ENCODE measurements at places on chromosomes 6 and 20.

DNA sequence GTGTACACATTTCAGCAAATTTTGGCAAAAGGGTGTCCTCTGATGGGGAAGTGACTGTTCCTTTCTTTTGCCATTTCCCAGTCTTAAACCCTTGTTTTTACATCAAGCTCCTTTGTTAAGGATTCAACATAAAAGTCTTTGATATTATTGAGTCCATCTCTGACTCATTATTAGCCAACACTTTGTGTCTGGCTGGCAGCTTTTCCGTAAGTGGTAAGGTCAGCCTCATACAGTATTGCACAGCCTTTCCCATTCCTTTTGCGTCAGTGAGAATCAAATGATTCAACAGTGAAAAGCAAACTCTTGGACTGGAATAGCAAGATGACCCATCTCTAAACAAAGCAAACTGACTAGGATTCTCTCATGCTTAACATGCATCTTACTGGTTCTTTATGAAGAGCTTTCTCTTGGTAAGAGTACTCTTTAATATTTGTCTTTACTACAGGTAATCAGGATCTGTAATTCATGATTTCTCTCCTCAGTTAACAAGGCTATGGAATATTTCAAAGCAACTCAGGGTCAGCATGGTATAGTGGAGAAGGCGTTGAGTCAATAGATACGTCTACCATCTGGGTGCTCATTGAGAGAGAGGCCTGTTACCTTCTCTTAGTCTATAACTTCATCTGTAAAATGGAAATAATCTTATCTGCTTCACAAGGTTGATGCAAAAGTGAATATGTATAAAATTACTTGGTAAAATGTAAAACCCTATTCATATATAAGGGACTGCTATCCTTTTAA is 183.6 kb downstream of the PRL start:
- DNase-seq = peak; percentile 97

GRCh38 chr6:167735084-167735950 is 91.4 kb upstream of the AFDN start:
- no peak for DNase-seq

GRCh38 chr6:126524811-126525326 is 185.0 kb downstream of the CENPW start:
- no peak for DNase-seq

DNA sequence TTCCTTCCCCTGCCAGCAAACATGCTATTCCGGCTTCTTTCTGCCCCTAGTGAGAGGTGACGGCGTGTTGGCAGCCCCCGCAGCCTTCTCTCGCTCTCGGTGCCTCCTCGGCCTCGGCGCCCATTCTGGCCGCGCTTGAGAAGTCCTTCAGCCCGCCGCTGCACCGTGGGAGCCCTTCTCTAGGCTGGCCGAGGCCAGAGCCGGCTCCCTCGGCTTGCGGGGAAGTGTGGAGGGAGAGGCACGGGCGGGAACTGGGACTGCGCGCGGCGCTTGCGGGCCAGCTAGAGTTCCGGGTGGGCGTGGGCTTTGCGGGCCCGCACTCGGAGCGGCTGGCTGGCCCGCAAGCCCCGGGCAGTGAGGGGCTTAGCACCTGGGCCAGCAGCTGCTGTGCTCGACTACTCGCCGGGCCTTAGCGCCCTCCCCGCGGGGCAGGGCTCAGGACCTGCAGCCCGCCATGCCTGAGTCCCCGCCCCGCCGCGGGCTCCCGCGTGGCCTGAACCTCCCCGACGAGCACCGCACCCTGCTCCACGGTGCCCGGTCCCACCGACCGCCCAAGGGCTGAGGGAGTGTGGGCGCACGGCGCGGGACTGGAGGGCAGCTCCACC is 20.0 kb upstream of the PXDC1 start:
- no peak for DNase-seq

DNA sequence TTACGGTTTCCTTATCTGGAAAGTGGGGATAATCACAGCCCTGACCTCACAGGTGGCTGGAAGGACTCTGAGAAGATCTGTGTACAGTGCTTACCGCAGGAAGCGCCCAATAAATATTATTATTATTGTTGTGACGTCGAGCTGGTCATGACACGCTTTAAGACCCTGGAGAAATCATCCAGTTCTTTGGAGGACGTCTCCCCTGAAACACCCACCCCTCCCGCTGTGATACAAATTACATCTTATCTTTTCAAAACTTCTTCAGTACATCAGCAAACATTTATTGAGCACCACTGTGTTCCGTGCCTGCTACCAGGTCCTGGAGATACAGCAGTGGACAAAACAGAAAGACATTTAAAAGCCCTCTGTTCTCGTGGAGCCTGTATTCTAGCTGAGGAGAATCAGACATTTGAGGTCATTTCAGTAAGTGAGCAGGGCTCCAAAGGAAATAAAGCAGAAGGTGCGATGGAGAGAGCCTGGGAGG is 118.7 kb downstream of the CEBPB start:
- no peak for DNase-seq

DNA sequence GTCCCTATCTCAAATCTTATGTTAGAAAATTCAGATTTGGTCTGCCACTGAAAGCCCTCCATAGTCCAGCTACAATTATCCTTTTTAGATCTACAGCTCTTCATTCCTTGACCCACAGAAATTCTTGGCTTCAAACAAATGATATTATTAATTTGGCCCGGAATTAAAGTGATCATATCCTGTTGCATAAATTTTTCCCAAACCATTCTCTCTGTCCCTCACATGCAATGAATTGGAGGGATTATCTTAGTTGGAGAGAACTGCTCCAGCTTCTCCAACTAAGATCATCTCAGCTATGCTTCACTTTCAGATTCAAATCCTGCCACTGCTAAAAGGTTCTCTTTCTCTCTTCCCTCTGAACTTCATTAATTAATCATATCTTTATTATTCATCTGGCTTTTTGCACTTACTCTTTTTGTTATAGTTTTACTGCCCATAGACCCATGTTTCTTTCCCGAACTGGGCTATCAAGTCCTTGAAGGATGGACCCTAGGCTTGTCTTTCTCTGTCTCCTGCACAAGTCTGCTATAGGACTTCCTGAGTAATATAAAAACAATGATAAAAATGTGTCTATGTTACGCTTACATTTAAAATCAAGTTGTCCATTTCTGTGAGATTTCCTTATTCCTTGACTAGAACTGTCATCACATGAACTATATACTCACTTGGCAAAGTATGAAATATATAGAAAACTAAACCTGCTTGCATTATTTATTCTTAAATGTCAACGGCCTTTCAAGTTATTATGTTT is 493.9 kb upstream of the MARCKS start:
- DNase-seq = no peak

DNA sequence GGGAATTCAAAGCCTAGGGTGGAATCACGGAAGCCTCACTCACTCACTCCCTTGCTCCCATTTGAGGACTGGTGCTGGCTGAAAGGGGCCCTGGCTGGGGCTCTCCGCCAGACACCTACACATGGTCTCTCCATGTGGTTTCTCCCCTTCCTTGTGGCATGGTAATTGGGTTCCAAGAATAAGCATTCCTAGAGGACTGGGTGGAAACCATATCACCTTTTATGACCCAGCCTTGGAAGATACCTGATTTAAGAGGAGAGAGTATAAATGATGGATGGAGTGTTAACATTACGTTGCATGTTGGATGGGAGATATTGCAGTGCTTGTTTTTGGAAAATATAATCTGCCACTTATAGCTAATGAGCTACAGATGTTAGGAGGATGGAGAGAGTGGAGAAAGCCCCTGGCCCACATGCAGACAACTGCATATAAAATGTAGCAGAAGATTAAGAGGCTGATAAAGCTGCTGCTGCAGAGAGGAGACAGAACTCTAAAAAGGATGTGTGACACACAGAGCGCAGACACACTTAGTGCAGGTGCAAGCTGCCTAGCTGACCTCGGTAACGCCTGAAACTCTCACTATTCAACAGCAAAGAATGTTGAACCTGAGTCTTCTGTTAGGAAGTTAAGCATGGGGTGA is 23.3 kb upstream of the CDKN1A start:
- DNase-seq = no peak

DNA sequence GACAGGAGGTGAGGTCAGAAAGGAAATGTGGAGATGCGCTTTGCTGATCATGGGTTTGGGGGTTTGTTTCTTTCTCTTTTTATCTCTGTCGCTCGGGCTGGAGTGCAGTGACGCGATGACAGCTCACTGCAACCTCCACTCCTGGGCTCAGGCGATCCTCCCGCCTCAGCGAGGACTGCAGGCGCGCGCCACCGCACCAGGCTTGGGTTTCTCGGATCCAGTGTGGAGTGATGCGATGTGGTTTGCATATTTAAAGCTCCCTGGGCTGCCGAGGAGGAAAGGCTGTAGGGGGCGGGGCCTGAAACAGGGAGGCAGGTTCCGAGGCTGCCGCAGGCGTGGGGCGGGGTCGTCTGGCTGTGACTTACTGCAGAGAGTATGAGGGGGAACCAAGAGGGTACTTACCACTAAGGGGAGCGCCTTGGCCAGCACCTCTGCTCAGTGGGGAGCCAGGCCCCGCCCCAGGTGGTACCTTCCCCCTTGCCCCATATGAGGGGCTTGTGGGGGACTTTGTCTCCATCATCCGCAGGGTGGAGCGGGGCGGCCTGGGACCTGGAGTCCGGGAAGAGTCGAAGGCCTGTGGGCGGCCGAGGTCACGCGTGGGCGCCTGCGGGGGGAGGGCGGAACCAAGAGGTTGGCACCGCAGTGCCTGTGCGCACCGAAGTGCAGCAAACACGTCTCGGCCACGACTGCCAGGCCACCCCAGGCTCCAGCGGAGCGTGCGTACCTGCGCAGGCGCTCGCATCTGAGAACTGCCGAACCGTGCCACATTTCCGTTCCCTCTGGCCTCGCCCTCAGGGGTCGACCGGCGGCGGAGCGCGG is 12.7 kb upstream of the BAK1 start:
- DNase-seq = no peak

DNA sequence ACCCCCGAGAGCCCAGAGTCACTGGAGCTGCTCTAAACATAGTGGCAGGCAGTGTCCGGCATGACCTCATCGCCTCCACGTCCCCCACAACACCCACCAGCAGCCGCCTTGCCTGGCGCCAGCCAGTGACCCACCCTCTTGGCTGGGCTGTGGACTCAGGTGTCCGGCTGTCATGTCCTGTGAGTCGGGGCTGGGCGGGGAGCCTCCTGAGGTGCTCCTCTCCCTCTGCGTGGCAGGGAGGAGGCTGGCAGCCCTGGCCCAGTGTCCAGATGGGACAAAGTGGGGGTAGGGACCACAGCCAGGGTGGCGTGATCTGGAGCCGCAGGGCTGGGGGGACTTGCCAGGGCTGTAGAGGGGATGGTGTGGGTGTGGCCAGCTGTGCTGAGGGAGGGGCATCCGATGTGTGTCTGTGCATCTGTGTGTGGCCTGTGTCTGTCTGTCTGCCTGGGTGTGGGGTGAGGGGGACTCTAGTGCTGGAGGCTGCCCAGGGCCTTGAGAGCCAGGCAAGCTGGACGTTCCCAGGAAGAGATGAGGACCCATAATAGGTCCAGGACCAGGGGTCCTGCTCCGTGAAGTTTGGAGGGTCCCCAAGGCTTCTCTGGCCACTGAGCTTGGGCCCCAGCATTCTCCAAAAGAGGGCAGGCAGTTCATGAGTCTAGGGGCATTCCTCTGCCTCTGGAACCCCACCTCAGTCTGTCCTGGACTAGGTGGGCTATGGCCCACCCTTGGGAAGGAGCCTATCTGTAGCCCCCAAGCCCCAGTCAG is 2.3 kb upstream of the SOX18 start:
- DNase-seq = no peak

DNA sequence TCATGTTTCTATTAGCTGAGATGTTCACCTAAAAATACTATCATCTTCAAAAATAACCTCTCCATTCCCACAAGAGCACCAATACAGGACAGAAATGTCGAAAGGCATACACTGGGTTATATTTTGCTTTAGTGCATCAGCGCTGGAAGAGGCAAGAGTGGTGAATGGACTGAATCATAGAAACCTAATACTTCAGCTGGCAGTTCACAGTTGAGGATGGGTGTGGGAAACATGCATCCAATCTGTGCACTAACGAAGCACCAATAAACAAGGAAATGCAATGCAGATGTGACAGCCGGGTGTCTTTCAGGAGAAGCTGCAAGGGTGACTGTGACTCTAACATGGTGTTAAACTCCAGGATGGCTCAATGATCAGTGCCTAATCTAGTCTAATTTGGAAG is 365.8 kb downstream of the ESR1 start:
- DNase-seq = no peak

DNA sequence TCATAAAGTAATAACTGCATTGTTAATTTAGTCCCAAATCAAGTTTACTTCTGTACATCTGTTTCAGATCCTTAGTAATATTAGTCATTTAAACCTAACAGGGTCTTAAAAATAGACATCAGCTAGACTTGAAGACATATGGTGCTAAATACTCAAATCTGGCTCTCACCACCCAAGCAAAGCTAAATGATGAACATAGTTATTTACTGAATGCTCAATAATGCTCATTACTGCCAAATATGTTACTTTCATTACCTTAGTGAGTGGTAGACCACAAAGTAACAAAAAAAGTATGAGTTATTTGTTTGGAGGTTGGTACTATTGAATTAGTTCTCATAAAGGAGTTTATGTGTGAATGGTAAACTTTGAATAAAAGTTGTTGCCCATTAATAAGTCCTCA is 502.1 kb downstream of the PKHD1 start:
- DNase-seq = no peak

GRCh38 chr20:63307538-63308217 is 14.7 kb downstream of the COL20A1 start:
- DNase-seq = no peak

DNA sequence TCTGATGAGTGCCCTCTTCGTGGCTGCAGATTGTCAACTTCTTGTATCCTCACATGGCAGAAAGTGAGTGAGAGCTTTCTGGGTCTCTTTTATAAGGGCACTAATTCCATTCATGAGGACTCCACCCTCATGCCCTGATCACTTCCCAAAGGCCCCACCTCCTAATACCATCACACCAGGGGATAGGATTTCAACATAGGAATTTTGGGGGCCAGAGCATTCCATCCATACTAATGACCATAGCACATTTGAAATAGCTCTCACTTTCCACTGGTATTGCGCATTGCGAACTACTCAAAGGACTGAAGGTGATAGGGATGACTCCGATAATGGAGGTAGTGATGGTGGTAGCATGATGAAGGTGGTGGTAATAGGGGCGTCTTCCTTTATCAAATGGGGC is 324.3 kb downstream of the PRL start:
- DNase-seq = no peak

DNA sequence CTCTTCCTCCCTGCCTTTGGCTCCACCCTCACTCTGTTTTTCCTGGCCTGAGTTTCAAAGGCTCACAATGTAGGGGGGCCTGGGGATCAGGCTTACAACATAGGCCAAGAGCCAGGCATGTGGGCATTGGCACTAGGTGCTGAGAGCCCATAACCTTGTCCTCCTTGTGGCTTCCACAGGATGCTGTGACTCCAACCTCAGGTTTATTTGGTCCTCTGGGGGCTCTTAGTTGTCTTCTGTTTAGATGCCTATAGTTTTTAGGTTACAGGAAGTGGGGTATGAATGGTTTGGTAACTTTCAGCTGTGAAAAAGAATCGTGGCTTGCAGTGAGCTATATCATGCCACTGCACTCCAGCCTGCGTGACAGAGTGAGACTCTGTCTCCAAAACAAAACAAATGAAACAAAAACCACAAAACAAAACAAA is 25.6 kb downstream of the MMP24 start:
- no peak for DNase-seq

DNA sequence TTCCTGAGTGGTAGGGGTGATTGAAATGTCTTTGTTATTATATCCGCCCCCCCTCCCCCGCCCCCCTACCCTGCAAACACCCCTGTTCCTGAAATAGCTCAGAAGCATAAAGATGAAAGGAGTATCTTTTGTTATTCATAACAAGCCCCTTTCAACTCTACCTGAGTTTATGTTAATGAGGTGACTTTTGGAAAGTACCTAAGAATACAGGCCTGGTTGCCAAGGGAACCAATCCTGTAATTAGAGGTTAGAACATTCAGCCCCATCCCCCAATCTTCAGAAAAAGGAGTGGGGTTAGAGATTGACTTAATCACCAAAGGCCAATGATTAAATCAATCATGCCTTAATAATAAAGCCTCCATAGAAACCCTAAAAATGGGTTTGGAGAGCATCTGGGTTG is 979.2 kb upstream of the GJE1 start:
- DNase-seq = no peak
